ENCODE measurements at places on chromosomes 3 and 15.

- no peak for DNase-seq
These were observed 8.4 kb downstream of the ACSBG1 start for GRCh38 chr15:78225783-78226541.

- DNase-seq: no peak
These were observed 259.8 kb downstream of the MAGI1 start for GRCh38 chr3:65778968-65779367.

DNA sequence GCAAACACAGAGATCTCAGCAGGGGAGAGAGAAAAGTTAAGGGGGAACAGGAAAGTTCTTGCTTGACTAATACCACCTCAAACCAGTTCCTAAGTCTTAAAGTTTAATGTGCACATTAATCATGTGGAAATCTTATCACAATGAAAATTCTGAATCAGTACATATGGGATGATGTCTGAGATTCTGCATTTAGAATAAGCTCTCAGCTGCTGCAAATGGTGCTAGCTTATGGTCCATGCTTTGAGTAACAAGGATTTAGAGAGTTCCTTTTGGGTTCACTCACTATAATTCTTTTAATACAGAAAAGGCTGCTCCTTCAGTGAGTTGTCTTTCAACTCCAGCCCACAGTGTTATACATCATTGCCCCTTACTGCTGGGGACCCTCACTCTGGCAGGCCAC lies 99.5 kb upstream of the THRB start:
- no peak for DNase-seq

- DNase-seq: no peak
These were observed 66.7 kb downstream of the GRIP2 start for GRCh38 chr3:14473411-14473891.

DNA sequence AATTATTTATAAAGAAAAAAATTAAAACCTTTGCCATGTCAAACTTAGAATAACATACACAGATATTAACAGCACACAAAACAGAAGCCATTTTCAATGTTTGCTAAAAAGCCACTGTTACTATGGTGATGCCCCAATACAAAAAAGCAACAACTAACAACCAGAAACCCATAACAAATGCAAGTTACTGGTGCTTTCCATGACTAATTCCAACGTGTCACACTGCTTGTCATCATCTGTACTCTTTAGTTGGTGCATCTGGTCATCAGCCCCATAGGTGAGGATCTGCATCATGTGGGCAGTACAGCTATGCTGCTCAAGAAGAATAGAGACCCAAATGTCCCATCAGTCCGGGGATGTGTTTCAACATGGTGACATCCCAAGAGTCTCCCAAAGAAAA lies 52.8 kb downstream of the ATP8B4 start:
- DNase-seq: peak; percentile 15

DNA sequence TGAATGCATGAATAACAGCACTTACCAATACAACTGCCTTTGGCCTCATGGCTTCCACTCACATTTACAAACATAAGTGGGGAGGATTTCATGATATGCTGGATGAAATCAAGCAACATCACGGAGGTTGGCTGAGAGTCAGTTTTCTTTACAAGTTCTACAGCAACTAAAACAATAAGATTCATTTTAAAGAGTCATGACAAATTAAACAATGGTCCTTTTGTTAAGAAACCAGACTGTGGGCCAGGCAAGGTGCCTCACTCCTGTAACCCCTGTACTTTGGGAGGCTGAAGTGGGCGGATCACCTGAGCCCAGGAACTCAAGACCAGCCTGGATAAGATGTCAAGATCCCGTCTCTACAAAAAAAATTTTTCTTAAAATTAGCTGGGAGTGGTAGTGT lies 12.4 kb downstream of the ATR start:
- DNase-seq: no peak

GRCh38 chr3:42412526-42413155 lies 2.2 kb upstream of the LYZL4 start:
- no peak for DNase-seq

DNA sequence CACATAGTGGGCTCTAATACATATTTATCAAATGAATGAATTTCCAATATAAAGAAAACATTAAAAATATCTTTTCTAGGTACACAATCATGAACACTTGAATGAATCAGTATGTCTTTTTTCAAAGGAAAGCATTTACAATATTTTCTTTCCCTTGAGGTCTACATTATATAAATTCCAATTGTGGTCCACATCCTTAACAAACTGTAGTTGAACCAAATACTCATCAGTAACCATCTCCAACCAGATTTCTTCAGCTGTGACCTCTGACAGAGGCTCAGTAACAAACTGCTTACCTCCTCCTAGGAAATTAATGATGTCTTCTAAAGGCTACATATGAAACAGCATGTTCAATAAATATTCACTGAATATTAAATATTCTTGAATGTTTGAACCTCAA lies 58.8 kb downstream of the CFAP20DC start:
- DNase-seq: no peak

DNA sequence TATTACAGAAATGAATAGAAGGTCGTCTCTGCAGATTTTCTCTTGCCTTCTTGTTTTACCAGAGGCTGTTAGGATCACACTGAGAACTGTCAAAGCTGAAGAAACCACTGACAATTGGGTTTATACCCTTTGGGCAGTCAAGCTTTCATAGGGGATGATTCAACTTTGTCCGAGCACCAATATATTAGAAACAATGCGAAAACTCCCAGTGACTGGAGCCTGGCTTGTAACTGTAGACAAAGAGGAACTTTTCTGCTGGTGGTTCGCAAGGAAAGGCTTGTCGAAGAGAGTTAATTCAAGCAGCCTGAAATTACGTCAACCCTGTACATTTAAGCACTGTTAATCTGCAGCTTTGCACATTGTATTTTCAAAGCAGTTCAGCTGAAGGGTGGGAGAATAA lies 193.2 kb upstream of the ZNF385D start:
- DNase-seq: no peak

DNA sequence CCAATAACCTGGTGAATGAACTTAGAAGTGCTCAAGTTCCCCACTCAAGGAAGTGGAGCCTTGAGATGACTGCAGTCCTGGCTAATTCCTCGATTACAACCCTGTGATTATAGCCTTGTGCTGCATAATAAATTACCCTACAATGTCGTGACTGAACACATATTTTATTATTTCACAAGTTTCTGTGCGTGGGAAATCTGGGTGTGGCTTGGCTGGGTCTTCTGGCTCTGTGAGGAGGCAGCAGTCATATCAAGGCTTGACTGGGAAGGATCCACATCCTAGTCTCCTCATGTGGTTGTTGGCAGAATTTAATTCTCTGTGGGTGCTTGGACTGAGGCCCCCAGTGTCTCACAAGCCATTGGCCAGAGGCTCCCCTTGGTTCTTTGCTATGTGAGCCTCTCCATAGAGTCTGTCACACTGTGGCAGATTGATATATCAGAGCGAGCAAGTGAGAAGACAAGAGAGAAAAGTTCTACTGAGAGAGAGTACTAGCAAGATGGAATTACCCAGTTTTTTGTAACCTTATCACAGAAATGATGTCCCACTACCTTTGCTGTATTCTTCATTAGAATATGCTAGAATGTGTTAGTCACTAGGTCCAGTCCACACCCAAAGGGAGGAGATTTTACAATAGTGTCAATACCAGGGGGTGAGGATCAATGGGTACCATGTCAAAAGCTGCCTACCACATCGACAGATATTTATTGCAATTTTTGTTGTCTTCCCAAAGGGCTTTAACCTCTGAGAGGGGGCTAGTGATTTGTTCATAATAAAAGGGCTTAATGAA lies 102.8 kb upstream of the TBC1D5 start:
- DNase-seq: no peak

DNA sequence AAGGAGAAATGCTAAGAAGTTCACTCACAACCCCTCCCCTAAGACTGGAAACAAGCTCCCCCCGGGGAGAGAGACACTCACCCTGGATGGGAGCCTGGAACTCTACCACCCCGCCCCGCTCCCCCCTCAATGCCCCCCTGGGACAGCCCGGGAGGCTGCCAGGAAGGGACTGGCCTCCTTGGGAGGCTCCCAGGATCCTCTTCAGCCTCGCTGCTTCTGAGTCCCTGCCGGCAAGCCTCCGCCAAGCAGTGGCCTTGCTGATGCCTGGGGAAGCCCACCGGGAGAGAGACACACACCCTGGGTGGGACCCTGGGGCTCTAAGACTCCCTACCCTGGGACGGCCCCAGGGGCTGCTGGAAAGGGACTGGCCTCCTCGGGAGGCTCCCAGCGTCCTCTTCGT lies 33.4 kb downstream of the CPEB1 start:
- DNase-seq: no peak

DNA sequence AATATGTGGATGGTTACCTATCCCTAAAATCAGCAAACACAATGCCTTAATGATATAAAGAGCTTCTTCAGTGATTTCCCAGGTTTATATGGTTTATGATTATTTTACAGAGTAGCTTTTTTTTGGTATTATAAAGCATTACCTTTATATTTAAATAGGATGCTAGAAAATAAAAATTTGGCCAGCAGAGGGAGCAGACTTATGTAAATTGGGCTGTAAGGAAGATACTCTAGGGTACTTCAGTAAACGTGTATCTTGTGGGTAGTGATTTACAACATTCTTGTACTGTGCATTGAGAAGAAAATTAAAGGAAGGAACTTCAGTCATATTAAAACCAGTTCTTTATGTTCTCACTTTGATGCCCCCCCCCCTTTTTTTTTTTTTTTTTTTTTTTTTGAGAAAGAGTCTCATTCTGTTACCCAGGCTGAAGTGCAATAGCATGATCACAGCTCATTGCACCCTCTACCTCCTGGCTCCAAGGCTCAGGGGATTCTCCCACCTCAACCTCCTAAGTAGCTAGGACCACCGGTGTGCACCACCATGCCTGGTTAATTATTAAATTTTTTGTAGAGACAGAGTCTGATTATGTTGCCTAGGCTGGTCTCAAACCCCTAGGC lies 167.9 kb downstream of the BBX start:
- DNase-seq: peak; percentile 71

- DNase-seq: no peak
These were observed 2.1 kb downstream of the PLA2G4F start for GRCh38 chr15:42154212-42154941.

DNA sequence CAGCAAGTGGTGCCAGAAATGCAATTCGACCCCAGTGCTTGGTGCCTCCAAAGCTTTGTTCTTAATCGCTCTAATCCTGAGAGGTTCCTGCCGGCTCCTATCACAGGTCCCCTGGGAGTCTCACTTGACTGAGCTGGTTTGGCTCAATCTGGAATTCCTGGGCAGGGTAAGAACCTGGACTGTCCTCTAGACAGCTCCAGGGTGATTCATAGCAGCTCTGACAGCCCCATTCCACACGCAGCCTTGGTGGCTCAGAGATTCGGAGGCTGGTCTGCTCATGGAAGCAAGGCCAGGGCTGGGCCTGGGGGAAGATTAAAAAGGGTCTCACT lies 37.9 kb downstream of the MYO5C start:
- no peak for DNase-seq

- peak; percentile 7 for DNase-seq
These were observed 261.8 kb upstream of the GOLGA6L4 start for GRCh38 chr15:83973816-83974215.

- DNase-seq: no peak
These were observed 62.9 kb downstream of the SERPINI1 start for GRCh38 chr3:167798443-167798842.

- no peak for DNase-seq
These were observed 356.4 kb downstream of the LPP start for GRCh38 chr3:188510366-188510765.

DNA sequence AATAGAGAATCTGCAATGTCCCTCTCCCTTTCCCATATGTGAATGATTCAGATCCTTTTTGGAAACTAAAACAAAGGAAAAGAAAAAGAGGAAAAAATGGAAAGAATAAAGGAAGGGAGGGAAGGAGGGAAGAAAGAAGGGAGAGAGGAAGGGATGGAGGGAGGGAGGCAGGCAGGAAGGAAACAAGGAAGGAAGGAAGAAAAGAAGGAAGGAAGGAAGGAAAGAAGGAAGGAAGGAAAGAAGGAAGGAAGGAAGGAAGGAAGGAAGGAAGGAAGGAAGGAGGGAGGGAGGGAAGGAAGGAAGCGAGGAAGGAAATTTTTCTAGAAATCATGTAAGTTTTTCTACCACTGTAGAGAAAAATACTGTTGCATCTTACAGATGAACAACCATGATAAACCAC lies 215.0 kb upstream of the CBLB start:
- no peak for DNase-seq

DNA sequence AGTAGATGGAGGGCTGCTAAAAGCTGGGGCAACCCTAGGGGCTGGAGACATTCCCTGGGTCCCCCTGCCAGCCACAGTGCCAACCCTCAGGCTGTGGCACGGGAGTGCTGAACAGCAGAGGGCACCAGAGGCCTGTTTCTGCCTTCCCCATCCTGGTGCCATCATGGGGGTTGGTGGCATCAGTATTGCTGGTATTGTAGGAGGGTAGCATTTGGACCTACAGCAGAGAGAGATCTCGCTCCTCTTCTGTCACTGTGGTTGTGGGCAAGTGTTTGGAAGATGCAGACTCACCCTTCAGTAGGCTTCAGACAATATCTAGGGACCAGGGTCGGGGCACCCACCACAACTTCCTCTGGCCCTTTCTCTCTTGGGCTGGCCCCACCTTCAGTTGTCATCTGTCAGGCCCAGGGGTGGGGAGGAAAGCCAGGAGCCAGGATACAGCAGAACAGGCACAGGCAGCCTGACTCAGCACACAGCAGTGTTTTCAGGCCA lies 123.5 kb downstream of the RPLP1 start:
- peak; percentile 8 for DNase-seq

GRCh38 chr3:37138816-37139215 lies 35.6 kb downstream of the LRRFIP2 start:
- peak; percentile 5 for DNase-seq

GRCh38 chr3:46852839-46853355 lies 10.3 kb downstream of the MYL3 start:
- no peak for DNase-seq

DNA sequence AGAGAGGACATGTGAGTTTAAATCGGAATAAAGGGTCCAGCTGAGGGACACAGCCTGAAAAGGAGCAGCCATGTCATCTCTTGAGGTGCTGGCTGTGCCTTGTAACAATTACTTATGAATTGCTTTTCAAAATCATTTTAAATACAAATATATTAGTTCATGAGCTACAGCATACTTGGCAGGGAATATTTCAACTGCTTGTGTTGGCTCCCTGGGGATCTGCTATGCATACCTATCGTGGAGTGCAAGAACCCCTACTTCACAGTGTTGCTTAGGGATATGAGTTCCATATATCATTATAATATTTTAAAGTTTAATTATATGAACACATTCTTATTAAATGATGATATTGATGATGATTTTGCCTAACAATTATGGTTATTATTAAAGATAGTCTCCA lies 19.1 kb upstream of the P2RY14 start:
- no peak for DNase-seq

GRCh38 chr15:69920221-69920620 lies 177.5 kb downstream of the TLE3 start:
- no peak for DNase-seq
